ENCODE measurements at places on chromosomes 7 and 10.

GRCh38 chr10:125023255-125023654 is 81.3 kb downstream of the ZRANB1 start:
- no peak for DNase-seq

- DNase-seq = no peak
Observed at GRCh38 chr7:138164804-138165203, 88.5 kb downstream of the AKR1D1 start.

DNA sequence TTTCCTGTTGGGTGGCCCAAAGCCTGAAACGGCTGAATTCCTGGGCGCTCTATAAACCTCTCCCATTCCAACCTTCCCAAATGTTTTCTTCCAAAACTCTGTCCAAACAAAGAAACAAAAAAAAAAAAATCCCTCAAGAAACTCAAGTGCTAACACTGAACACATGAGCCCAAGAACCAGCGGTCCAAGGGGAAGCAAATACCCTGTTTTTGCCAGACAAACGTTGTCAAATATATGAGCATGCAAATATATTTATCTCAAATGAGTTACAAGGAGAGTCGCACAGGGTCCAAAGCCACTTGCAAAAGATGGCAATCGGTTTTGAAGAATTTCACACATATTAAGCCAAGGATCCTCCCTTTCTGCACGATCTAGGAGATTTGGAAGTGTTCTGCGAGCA is 23.3 kb upstream of the EMX2 start:
- no peak for DNase-seq

DNA sequence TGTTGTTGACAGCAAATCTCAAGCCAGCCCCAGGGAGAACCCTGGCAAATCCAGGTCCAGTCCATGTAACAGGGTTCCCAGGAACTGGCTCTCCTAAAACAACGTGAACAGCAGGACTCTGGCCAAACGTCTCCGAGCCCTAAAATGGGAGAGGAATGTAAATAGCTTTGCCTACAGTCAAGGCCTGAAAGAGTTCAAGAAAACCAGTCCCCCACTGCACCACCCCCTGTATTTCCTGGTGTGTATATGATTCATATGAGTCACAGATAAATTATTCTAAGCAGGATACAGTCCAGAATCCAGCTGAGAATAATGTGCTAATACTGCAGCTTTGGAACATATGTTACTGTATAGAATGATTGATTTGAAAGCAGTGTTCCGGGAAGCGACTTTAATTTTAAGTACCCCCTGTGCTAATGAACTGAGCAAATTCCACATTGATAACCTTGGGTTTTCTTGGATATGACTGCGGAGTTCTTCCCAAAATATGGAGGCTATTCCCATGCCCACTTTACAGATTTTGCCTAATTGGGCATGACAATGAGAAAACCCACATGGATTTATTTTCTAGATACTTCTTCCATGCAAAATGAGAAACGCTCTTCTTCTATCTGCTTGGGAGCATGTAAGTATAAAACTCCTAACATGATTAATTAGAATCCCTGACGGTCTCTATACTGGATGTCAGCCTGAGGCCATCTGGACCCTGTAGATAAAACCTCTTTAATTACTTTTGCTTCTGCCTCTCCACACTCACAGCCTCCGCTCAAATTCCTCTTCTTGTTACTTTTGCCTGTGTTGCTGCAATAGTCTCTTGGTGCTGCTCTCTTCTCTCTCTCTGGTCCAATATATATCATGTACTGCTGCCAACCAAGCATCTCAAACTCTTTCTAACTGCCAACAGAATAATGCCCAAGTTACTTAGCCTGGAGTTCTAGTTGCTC is 50.2 kb downstream of the LAMB4 start:
- DNase-seq = no peak

DNA sequence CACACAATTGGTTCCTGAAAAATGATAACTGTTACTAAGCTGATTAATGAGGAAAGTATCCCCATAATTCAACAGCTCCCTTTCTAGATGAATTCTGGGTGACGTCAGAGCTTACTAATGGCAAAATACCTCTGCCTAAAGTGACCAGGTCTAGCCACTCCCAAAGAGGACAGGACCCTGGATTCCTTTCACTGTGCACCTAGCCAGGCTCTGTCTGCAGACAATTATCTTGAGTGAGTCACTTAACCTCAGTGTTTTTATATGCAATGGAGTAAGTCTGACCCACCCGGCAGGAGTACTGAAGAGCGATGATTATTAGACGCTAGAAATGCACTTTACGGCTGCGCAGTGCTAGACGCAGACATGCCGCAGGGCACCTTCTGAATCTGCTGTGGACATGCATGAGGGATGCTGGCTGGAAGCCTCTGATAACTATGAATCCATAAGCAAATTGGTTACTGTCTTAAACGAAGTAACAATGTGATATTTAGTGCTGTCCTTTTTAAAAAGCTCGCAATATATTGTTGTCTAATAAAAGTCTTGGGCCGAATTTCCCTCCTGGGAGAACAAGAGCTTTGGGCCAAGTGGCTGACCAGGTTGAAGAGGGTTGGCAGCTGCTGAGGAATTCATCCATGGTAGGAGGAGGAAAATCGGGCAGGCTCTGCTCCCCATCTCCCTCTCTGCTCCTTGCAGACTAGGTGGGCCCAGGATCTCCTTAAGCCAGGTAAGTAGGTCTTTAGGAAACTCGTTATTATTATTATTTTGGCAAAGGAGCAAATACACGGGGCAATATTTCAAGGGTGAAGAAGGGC is 4.6 kb upstream of the INPP5A start:
- DNase-seq = no peak

DNA sequence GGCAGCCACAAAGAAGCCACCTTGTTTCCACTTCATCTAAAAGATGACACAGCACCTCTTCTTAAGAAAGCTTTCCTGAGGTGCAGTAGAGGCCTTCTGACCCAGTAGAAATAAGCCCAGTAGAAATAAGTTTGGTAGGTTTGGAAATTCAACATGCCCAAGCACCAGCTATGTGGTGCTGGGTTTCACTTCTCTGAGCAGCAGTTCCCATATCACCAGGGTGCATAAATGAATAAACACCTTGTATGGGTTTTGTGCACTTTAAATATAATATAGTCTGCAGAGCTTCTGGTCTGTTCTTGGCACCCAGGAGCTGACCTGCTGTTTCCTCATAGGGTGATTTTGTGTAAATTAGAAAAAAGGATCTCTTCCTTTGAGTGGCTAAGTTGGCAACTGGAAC is 492.4 kb upstream of the SORCS1 start:
- no peak for DNase-seq

DNA sequence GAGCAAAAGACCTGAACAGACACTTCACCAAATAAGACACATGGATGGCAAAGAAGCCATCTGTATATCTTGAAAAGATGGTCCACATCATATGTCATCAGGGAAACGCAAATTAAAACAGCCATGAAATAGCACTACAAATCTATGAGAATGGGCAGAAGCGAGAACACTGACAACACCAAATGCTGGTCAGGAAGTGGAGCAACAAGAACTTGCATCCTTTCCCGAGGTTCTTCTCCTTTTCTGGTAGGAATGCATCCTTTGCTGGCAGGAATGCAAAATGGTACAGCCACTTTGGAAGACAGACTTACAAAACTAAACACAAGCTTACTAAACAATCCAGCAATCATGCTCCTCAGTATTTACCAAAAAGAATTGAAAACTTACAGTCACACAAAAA is 60.0 kb downstream of the PIK3AP1 start:
- no peak for DNase-seq

GRCh38 chr7:132412435-132412834 is 163.8 kb downstream of the PLXNA4 start:
- no peak for DNase-seq

- no peak for DNase-seq
Observed at GRCh38 chr7:20484356-20484755, 131.1 kb upstream of the ABCB5 start.

GRCh38 chr7:78939669-78940068 is 513.8 kb downstream of the MAGI2 start:
- DNase-seq = no peak

DNA sequence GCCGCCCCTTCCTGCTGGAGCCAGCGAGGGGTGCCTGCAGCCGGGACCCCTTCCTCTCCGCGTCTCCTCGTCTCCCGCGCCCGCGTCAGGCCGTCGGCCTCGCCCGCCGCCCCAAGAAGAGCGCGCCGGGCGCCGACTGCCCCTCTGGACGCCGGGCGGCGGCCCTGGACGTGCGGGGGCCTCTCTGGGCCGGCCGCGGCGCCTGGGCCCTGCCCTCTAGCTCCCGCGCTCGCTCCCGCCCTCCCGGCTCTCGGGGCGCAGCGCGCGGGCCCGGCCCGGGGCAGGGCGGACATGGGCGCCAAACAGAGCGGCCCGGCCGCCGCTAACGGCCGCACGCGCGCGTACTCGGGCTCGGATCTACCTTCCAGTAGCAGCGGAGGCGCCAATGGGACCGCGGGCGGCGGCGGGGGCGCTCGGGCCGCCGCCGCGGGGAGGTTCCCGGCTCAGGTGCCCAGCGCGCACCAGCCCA is 704 bp downstream of the ZNRF2 start:
- DNase-seq = peak; percentile 48

DNA sequence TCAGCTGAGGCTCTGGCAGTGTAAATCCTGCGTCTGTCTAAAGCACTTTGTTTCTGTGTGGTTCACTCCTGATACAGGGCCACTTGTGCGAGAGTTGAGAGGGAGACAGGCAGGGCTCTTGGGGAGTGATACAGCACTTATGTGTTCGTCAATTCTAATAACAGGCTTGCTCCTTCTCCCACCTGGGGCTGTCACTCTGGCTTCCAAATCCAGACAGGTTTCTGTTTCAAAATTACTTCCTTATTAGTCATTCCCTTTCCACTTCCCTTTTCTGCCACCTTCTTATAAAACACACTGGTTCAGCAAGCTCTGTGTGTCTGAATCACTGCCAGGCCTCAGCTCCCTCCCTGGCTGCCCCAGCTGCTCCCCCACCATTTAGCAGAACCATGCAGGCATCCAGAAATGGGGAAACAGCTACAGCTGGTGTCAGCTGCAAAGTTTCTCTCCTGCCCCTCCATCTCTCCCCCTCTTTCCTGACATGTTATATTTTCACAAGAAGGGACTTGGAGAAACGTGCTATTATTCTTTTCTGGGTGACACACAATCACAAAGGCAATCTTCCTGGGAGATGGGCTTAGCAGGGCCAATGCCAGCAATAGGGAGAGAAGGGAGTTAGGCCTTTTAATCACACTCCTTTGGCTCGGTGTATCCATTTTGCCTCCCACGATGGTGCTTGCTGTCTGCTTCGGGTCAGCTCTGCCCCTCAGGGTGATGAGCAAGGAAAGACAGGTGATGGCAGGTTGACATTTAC is 58.4 kb upstream of the ZNRF2 start:
- peak; percentile 22 for DNase-seq

- DNase-seq = no peak
Observed at GRCh38 chr7:27200761-27201579, 1.1 kb upstream of the HOXA13 start.

- no peak for DNase-seq
Observed at GRCh38 chr10:91617072-91617609, 15.7 kb downstream of the PPP1R3C start.

GRCh38 chr10:116989439-116989838 is 15.5 kb downstream of the SHTN1 start:
- DNase-seq = no peak

GRCh38 chr7:92973293-92973731 is 136.9 kb upstream of the CDK6 start:
- no peak for DNase-seq

- DNase-seq = peak; percentile 33
Observed at GRCh38 chr10:89332123-89332633, 4.4 kb downstream of the IFIT3 start.

- no peak for DNase-seq
Observed at GRCh38 chr10:112209684-112210131, 26.1 kb upstream of the GPAM start.

- DNase-seq = no peak
Observed at GRCh38 chr10:48554656-48555055, 50.2 kb downstream of the ARHGAP22 start.

DNA sequence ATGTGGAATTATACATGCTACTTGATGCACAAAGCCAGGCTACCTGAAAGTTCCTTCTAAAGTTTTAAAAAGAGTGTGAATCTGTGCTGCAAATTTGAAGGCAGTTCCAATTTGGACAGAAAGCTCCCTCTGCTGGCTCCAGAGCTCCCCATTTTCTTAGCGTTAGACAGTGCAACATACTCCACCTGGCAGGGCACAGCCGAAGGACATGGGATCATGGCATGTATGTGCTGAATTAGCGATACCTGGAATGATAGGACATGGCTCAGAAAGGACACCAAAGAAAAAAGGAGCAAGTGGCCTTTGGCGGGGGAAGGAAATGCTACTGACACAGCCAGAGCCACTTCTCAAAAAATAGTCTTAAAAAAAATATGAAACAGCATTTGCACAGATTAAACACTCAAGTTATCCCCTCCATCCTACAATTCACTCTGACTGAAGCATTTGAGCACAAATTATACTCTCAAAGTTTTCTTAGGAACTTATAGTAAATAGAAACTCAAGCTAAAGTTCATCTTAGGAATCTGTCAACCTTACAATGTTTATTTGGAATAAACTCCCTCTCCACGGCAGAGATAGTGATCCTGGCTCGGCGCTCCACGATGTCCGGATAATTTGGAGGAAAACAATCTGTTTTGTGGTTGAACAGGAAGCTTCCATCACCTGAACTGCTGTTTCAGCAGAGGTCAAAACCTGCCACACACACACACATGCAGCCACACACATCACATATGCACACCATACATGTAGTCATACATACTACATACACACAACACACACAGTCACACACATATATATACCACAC is 80.0 kb downstream of the C7orf25 start:
- no peak for DNase-seq

DNA sequence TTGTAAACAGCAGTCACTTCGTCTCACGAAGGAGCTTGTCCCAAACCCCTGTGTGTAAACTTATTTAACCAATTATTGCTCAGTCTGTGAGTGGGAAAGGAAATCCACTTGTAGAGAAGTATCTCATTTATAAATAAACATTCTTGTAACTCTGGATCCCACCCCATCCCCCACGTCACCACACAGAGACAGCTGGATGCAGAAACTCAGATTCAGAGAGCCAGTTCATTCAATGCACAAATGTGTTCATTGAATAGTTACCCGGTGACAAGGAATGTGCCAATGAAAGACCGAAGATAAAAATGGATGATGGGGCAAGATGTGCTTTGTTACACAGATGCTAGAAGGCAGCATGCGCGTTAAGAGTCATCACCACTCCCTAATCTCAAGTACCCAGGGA is 8.3 kb upstream of the OCM start:
- DNase-seq = no peak

DNA sequence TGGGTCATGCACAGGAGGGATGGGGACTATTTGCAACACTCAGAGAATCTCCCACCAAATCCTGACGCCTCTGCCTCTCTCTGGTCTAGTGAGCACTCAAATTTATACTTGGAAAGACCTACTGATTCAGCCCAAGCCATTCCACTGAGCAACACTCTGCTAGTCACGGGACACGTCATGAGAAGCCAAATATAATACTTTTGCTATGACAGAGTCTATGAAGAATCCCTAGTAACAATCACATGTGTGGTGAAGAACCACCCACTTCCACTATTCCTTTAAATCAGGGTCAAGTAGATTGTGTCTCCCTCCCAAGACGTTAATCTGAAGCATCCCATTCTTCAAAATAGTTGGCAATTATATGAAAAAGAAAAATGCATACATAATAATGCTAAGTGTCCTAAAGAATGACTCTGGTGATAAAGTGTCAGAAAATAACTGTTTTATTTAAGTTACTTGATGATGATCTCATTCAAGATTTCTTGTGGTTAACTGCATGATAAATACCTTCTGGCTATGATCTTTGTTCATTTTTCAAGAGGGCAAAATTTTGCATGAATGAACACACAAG is 28.5 kb downstream of the CHCHD3 start:
- peak; percentile 3 for DNase-seq
